Activated T-helper 17 cell treated with anti-CD3 and anti-CD28 coated beads, Interleukin-2, amount 50 U/mL, for 72 hours (primary cell): ENCODE measurements at places on chromosomes 1 and 21.

GRCh38 chr1:95233737-95234500 lies at the start of gene RWDD3:
TSS of gene RWDD3 (plus strand) at chr1:95234210. CDS start at chr1:95234231, 21 bp downstream.
- ATAC-seq: peak; percentile 95

DNA sequence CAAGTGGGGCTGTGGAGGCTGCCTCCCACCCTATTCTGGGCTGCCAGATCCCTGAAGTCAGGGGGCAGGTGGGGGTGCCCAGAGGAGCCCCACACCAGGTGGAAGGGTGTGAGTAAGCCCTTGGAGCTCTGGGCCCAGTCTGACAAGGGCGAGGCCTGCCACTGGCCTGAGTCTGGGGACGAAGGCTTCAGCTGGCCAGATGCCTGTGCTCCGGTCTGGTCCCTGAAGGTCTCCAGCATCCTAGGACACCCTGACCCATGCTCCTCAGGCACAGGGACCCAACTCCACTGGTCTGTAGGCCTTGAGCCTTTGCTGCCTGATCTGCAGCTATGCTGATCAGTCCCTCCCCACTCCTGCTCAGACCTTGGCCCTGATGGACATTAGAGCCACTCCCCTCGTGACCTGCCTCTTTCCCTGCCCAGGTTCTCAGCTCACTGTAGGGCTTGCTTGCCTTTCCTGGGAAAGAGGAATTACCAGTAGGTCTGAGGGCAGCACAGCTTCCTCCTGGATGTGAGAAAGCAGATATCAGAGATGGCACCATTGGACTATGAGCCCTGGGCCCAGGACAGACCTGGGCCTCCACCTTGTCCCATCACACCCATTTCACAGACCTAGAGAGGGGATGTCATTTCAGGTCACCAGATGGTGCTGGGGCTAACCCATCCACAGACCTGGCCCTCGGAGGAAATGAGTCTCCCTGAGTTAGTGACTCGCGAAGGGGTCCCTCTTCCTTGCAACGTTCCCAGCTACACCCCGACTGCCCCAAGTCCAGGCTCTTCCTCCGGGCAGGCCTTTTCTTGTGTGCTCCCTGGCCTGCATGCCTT lies 32.8 kb upstream of the CSF3R start:
- ATAC-seq: no peak

- no peak for ATAC-seq
These were observed 43.1 kb upstream of the PIGC start for GRCh38 chr1:172486805-172487454.

DNA sequence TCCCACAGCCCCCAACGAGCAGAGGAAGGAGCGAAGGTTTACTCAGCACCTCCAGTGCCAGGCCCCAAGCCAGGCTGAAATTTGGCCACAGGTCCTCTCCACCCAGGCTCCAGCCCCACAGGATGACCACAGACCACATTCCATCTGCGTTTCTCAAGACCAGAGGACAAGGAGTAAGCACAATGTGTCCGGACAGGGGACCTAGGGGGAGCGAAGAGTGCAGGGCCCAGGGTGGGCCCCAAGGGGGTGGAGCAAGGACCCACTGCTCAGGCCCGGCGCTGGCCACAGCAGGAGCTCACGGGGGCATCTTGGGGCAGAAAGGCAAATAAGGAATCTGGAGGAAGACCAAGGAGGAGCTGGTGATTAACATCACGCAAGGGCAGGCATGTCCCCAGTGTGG lies 100.5 kb downstream of the NPHP4 start:
- no peak for ATAC-seq

DNA sequence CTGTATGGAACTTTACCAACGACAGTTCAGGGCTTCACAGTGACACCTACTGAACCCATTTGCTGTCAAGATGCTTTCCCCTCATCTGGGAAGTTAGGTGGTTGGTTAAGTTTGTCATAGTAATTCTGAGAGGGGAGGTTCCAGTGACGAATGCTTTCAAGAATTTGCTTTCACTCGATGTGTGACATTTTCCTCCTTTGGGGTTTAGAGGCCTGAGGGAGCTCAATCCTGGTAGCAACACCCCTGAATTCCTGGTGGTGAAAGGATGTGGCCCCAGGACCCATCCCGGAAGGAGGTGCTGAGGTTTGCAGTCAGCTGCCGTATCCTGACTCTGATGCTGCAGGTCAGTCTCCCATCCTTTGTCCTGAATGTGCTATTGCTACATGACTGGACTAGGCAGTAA lies 2.8 kb downstream of the PIGV start:
- ATAC-seq: peak; percentile 52

GRCh38 chr1:92362970-92363369 lies 64.1 kb downstream of the RPAP2 start:
- no peak for ATAC-seq

DNA sequence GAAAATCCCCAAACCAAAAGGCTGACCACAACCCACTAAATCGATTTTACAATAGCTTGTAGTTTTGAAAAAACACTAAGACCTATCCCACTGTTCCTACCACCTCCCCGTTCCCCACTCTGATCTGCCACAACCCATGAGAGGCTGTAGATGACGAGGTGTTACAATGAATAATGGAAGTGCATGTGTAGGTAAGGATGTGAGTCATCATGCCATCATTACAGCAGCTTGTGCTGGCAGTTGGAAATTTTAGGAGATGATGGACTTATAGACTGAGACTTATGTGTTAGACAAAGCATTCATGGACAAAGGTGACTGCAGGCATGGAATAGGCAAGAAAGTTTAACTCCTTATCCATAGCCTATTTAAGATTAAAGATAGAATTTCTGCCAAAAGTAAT lies 184.7 kb upstream of the CACYBP start:
- ATAC-seq: peak; percentile 96

GRCh38 chr1:18037651-18038050 lies 69.9 kb upstream of the IGSF21 start:
- no peak for ATAC-seq

DNA sequence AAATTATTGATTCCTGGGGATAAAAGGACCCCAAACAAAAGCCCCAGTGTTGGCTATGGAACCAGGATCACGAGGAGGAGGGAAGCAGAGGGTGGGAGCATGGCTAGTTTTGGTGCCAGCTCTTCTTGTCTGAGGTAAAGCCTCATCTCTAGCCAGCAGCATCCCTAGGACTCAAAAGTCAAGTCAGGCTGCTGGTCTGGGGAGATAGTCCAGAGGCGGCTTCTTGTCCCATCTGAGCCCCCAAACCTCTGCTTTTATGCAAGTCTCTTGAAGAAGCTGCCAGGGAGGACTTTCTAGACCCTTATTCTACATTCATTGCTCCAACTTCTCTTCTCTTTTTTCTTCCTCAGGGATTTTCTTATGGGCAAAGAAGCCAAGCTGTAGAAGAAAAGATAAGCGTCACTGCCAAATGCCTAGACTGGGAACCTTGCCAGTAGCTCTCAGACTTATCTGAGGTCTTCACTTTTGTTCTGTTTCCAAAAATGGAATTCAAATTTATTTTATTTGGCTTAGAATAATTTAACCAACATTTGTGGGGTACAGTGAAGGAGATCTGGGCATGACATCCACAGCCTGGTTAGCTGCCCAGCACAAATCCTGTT lies 6.9 kb upstream of the ANKRD35 start:
- ATAC-seq: no peak

DNA sequence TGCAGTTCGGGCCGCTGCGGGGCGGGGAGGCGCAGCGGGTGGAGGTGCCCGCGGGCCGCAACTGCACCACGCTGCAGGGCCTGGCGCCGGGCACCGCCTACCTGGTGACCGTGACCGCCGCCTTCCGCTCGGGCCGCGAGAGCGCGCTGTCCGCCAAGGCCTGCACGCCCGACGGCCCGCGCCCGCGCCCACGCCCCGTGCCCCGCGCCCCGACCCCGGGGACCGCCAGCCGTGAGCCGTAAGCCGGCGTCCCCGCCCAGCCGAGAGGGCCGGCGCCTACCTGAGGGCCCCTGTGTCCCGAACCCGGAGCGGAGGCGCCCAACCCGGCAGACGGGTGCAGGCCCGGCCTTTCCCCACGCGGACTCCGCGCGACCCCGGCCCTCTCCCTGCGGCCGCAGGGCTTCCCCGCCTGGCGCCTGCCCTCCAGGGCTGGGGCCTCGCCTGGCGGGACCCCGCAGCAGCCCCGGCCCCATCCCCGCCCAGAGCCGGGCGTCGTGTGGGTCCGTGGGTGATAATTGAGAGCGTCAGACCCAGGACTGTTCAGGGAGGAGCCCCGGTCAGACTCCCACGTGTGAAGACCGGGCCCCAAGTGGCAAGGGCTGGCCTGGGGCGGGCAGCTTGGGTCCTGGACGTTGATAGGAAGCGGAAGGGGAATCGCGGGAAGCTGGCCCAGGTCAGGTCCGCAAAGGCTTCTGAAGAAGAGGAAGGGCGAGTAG lies 4.2 kb downstream of the VWA1 start:
- no peak for ATAC-seq

DNA sequence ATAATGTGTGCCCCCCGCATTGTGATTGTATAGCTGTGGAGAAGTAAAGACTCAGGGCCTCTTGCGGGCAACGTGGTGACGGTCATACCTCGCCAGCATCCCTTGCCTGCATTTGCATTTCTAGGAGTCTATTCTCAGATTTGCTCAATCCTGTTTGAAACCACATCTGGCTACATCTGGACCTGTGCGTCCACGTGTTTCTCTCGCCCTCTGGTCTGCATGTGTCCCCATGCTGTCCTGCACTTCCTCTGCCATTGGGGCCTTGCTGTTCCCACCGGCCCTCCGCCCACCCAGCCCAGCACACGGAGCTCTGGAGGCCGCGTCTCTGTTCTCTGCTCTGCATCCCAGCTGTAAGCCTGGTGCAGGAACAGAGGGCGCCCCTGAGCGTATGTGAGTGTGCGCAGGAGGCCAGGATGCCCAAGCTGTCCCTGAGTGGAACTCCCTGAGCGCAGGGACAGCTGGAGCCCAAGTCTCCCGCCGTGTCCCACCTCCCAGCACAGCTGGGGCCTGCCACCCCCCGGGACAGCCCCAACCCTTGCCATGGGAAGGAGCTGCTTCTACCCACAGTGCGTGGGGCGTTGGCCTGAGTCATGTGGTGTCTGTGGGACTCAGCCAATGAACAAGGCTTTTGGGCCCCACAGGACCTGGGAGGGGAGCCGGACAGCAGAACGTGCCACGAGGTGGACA lies 1.6 kb downstream of the KRTAP10-2 start:
- no peak for ATAC-seq

GRCh38 chr1:116826818-116827606 lies 72.8 kb downstream of the CD2 start:
- peak; percentile 90 for ATAC-seq

GRCh38 chr1:214553142-214553710 lies 1.8 kb upstream of the PTPN14 start:
- no peak for ATAC-seq

- ATAC-seq: peak; percentile 59
These were observed 60.4 kb downstream of the KCNN3 start for GRCh38 chr1:154809436-154810413.

- ATAC-seq: no peak
These were observed 6.9 kb downstream of the TSTD1 start for GRCh38 chr1:161031874-161032273.

GRCh38 chr1:34915521-34915920 lies 13.9 kb downstream of the DLGAP3 start:
- ATAC-seq: no peak

- ATAC-seq: no peak
These were observed 528.5 kb upstream of the ZP4 start for GRCh38 chr1:238419209-238419608.

- no peak for ATAC-seq
These were observed 2.4 kb downstream of the ELAPOR1 start for GRCh38 chr1:109116286-109116685.

DNA sequence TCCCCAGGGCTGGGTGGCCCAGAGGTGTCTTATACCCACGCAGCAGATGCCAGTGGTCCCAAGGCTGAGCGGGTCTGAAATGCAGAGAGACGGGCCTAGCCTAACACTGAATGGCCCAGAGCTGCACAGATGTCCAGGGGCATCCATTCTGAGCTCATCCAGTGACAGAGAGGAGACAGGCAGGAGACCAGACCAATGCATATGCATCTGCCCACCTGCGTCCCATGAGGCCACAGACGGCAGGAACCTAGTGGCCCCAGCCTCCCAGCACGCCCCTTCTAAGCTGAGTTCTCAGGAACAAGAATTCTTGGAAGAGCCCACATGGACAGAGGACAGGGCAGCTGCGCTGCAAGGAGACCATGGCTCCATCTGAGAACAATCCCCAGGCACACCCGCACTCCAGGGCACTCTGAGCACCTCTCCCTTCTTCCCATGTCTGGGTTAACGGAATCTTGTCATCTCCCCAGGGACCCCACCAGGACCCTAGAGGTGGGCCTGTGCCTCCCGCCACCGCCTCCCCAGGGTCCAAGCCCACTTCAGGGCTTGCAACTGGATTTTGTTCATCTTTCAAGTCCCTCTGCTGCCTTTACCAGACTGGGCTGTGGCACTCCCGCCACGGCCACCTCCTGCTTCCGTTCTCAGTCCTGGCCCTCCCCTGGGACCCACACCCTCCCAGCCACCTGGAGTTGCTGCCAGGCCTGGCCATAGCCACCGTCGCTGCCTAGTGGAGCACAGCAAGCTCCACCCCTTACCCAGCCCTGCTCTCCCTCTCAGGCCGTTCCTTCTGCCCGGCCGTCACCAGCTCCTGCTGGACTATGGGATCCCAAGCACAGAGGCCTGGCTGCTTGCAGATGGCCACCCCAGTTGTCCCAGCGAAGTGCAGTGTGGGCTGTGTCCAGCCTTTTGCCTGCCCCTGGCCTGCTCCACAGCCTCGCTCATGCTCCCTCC lies 3.3 kb downstream of the WNT3A start:
- ATAC-seq: no peak

DNA sequence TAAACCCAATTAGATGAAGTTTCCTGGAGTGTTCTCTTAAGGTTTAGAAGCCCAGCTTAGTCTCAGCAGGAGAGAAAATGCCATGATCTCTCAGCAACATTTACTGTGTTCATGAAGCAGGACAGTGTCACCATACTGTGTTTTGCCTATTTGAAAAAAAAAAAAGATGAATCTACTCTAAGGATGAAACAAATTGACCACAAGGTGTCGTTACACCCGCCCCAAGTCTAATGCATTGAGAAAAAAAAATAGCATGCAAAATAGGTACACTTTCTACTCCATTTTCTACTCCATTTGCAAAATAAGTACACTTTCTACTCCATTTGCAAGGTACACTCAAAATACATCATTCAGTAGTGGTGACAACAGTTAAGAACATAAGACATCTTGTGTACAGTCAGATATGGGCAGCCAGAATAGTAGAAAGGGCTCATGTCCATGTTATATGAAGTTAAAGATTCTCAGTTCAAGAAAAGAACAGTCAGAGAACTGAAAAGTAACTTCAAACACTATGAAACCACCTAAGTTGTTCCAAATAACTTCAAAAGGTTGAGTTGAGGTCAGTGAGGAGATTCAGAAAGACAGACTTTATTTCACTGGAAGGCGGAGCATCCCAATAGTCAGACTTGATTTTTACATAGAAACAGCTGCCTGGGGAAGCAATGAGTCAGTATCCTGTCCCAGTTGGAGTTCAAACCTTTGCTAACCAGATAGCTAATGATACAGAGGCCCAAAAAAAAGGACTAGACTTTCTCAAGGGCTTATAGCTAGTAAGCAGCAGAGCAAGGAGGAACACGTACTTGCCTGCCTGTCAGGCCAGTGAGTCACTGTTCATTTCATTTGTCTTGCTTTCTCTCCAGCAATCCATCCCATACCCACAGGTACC lies 13.3 kb downstream of the PLPPR5 start:
- peak; percentile 88 for ATAC-seq
